ENCODE measurements at places on chromosomes 7 and 10.

DNA sequence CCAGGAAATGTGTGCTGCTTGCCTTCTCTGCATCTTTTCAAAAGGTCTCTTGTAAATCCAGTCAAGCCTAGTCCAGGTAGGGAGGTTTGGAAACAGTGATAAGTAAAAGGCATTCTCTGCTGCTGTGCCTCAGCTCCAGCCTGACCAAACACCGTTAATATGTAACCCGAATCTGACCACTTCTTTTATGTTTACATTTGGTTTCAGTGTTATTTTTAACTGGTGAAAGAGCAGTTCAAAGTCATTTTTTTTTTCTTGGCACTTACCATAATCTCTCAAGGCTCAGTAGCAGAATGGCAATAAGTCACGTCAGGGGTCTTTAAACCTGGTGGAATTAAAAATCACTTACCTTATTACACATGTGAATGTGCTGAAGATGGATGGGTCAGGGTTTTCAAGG, 216.8 kb downstream of the PTEN start:
- DNase-seq = no peak

GRCh38 chr7:5694912-5695726, 86.3 kb downstream of the RNF216 start:
- peak; percentile 3 for DNase-seq

DNA sequence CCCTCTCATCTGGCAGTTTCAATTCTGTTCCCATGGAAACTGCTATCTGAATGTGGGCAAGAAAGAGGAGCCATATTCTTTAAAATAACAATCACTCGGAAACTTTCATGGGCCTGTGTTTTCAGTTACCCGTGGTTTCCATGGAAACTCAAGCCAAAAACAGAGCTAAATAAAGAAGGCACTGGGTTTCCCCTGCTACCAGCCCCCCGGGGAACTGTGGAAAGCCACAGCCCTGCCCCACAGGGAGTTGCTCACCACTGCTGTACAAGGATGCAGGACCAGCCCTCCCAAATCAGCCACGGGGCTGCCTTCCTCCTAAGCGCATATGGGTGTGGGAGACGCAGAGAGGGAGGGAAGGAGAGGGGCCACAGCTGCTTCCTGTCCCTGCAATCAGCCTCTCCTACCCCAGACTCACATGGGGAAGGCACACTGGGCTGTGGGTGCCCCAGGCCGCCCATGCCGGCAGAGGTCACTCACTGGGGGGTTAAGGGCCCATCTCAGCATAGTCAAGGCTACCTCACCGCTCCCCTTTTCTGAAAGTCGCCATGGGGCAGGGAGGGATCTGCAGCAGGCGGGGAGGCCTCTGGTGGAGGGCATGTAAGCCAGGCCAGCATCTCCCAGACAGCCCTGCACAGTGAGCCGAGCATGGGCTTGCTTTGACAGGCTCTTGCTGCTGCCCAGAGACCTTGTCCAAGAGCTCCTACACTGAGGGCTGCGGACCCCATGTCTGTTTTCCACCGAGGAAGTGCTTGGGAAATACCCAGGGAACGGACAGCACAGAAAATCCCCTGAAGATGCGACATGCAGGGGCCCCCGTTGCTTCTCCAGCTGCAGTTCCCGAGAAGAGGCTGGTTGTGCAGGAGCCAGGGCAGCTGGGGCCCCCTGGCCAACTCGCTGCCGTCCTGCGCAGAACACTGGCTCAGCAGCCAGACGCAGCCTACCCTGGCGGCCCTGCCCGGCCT, 157.3 kb upstream of the PPP2R2D start:
- no peak for DNase-seq

GRCh38 chr10:93126483-93127052, 52.9 kb downstream of the CYP26A1 start:
- no peak for DNase-seq

DNA sequence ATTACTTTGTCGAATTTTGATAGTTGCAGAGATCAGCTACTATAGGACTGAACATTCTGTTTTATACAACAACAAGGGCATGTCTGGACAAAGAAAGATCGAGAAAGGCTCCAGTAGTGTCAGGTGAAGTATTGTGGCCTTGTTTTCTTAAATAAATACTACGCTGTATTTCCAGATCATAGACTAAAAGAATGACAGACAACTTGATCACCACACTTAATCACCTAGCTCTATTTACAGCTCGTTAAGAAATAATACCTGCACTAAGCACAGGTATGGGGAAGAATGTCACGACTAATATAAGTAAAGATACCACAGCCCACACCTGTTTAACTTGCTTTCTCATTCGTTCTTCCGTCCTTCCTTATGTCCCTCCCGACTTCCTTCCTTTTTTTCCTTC, 269.2 kb downstream of the HGF start:
- no peak for DNase-seq

DNA sequence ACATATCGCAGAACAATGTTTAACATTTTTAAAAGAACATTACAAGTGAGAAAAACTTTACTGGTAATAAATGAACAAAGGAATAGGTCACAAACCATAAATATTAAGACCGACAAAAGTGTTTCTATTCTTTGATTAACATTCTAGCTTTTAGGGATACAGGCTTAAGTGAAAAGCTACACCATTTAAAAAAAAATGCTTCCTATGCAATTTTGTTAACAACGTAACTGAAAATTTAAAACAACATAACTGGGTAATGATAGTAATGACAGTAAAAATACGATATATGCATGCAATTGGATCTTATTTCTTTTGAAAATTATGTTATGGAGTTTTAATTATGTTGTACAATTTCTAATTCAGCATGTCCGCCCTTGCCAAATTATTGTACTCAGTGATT, 49.7 kb upstream of the THSD7A start:
- DNase-seq = no peak

DNA sequence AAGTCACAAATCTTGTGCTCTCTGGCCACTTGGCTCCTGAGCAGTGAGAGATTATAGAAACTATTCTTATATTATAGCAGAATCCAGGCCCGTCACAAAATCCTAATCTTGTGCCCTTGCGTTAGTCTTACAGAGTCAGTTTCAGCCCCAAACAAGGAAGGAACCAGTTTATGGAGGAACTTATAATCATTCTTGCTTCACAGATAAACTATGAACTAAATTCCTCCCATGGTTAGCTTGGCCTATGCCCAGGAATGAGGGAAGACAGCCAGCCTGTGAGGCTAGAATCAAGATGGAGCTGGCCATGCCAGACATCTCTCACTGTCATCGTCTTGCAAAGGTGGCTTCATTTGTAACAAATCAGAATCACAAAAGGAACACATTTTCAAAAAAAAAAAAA, 199.7 kb upstream of the PITRM1 start:
- no peak for DNase-seq

DNA sequence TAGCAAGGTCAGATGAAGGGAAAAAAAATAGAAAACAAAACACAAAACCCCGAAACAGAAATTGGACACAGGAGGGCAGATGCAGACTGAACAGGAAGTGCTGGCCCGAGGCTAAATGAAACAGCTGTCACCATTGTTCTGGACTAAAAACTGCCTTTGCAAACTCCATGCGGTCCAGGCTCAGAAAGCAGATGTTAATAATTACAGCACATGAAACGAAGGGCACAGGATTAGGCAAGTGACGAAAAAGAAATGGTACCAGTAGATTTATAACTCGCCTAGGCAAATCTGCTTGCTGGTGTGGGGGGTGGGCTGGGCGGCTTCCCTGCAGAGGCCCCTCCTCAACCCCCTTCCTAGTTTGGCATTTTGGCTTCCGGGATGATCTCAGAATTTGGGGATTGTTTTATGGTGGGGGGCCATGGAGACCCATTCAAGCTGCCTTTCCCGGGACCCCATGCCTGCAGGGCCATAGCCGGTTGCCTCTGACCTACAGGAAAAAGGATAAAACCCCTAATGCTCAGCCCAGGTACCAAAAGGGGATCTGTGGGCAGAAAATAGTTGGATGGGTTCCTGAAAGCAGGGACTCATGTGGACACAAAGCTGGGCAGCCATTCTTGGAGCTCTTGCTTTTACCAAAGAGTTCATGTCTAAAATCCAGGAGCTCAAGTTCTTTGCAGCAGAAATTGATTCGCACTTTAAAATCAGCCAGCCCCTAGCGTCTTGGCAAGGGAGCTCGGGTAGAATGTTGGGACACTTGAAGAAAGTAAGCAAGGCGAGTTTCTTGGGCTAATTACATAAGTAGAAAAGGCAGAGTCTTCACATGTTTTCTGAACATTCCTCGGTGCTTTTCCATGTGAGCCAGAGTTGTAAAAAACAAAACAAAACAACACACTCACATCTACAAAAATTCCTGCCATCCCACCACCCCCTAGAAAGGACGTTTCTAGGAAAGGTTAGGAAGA, 39.0 kb upstream of the EMX2 start:
- DNase-seq = no peak

- DNase-seq = peak; percentile 41
Observed at GRCh38 chr10:97140049-97140846, 45.5 kb downstream of the SLIT1 start.

- DNase-seq = no peak
Observed at GRCh38 chr10:25130906-25131305, 43.9 kb upstream of the GPR158 start.

DNA sequence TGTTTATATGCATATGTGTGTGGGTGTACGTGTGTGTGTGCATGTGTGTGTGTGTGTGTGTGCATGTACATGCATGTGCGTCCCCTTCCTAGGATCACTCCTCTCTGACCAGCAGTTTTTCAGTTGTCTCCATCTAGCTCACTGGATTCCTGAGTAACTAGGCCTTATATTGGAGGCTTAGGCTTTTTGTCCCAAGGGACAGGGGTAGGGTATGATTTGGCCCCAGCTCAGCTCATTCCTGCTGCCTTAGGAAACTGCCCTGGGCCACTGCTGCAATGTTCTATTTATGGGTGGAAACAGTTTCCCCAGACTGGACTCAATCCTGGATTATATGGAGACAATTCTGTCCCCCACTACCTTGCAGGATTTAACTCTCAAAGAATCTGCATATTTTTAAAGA, 68.8 kb upstream of the SDK1 start:
- no peak for DNase-seq

DNA sequence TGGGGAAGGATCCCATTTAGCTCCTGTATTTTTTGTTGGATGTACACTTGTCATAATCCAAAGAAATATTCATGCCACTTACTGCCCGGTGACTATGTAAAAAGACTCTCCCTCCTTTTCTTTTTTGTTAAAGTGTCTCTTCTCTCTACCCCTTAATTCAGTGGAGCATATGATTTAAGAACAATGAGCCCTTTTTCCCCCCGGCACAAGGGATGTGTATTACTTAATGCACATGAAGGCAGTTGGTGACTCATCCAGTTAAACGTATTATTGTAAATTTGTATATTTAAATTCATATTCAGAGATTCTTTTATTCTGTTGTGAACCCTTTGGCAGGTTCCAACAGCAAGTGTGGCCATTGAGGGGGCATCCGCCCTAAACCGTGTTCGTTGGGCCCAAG, 241.9 kb downstream of the SLC25A13 start:
- no peak for DNase-seq

- no peak for DNase-seq
Observed at GRCh38 chr10:130243015-130243414, 106.8 kb downstream of the GLRX3 start.

DNA sequence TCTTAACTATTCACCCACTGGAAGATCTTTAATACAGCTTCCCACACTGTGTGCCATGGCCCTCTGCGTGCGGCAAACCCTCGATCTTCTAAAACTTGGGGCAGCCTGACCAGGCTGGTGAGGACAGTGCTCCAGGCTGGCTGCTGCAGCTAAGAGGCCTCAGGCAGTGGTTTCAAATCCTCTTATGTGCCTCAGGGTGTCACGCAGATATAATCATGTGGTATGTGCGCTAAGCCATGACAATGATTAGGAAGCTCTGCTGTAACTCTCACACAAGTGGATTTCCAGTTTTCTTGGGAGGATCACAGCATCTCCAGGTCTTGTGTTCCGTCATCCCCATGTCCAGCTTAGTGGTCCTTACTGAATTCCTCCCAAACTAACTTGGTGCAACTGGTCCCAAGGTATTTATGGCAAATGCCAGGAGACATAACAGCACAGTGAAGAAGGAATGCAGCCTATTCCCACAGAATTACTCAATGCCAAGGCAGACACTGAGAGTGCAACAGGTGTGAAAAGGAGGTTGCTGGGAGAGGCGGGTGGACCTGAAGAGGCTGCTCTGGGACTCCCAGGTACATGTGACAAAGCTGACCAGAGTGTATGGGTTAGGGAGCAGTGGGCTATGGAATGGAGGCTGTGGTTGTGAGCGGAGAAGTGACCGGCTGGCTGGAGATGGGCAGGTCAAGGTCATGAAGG, 2.3 kb downstream of the HPS1 start:
- DNase-seq = no peak

GRCh38 chr10:19194866-19195265, 146.3 kb downstream of the MALRD1 start:
- no peak for DNase-seq

DNA sequence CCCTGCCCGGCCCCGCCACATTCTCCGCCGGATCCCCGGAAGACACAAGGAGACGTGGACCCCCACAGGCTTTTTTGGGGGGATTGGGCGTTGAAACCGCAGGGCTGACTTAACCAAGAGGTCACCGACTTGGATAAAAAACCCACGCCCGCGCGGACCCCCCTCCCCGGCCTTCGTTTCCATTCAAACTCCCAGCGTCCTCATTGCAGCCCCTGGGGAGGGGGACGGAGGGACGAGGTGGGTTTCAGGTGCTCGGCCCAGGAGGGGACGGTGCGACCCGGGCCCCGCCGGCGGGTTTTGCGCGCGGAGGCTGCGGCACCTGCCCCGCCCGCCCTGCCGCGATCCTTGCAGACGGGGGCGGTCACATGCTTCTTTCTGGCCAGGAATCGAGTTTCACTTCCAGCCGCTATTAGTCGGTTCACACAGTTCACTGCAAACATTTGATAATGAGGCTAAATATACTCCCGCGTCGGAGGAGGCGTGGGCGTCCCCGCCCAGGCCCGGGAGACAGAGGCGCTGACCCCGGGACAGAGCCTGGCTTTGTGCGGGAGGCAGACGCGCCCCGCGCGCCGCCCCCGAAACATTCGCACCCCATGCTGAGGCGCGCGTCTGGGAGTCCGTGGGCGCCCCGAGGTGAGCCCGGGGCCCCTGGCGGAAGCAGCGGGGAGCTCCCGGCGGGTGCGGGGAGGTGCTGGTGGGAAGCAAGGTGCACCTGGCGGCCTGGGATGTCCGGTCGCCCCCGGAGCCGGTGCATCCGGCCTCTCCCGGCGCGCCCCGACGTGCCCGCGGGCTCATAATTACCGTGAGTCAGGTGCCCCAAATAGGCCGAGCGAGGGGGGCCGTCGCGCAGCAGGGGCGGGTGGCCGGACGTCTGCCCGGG, 2.7 kb upstream of the PDGFA start:
- peak; percentile 5 for DNase-seq

DNA sequence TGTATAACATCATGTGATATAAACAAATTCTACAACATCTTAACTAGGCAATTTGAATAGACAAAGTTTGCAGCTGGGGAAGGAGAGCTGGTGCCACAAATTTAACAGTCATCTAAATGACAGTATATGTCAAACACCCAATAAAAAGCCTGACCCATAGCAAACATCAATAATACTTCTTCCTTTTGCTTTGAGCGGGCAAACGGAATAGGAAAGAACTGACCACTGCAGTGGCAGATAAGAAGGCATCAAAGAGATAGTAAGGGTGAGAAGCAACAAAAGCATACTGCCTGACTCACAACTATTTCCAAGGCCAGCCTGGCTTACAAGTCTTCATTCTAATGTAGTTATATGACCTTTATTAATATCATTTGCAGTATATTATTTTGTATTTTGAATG, 99.9 kb downstream of the LRRN3 start:
- DNase-seq = no peak

- no peak for DNase-seq
Observed at GRCh38 chr10:127973791-127974311, 66.9 kb downstream of the PTPRE start.

Measured in SIG-M5 (cell line).